Left renal pelvis (tissue), 4 donors: ENCODE measurements at places on chromosomes 2 and 18. TPM values are rescaled to one million over a fixed set of nuclear protein-coding genes. Genes with fewer than 3 reads are reported as not detected.

- peak; percentile 82 for DNase-seq
Measured at GRCh38 chr2:29921560-29921915, at the start of gene ALK. Gene ALK, minus strand, starts transcription at chr2:29921586. Its CDS starts 927 bp downstream, at chr2:29920659.

DNA sequence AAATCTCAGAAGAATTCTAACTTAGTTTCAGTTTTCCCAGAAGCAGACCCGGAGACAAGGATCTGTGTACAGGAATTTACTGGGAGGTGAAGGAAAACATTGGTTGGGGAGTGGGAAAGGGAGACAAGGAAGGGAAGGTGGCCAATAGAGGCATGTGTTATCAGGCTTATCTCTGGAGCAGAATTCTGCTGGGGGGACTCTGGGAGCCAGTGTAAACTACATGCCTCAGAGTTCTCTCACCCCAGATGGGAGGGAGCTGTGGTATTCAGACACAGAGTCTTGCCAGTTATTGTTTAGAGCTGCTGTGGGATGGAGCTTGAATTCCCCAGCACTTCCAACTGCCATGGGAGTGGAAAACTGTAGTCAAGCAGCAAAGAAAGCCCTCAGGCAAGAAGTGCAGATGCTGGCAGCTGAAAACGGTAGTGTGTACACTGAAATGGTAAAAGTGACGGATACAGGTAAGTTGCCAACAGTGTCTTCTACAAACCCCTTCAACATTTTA is 19.0 kb downstream of the DNPEP start:
- DNase-seq = no peak

GRCh38 chr2:82875858-82876257 is 1583.2 kb downstream of the SUCLG1 start:
- no peak for DNase-seq

GRCh38 chr2:106065268-106065982 is 128.7 kb downstream of the UXS1 start:
- DNase-seq = no peak

- DNase-seq = no peak
Measured at GRCh38 chr2:95166065-95166763, 605 bp downstream of the ZNF2 start.

DNA sequence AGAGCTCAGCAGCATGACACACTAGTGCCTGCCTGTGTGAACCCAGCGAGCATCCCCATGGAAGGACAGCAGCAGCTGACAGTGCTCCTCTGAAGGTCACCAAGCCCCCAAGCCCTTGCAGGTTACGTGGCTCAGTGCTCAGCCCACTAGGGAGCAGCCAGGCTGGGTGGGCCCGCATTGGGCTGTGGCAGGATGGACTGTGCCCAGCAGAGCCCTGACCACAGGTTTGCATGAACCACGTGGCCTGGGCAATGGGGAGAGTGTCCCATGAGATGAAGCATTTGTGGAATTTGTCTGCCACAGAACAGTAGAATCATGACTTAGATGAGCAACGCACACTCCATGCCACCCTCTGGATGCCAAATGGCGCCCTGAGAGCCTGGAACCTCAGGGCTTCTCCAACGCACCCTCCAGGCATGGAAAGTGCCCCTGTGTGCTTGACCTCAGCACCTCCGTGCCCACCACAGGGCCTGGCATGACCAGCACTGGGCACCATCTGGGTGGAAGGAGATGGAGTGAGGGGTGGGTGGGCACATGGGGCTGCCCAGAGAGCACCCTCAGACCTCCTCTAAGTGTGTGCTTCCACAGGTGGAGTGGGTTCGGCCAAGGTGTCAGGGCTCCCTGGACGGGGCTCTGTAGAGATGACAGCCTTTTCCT is 216.1 kb upstream of the RAB6C start:
- no peak for DNase-seq

DNA sequence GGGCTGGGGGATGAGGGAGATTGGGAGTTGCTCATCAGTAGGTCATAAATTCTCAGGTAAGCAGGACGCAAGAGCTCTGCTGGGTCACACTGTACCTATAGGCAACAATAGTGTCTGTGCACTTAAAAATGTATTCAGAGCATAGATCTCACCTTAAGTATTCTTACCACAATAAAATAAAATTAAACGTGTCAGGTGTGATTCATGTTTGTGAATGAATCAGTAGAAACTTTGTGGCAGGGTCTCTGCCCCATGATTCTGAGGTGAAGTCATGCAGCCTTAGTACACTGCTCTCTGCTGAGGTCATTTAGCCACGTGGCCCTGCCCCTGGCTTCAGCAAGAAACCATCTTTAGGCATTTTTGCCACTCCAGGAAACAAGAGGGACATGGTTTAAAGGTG is 253.8 kb downstream of the FBXO15 start:
- no peak for DNase-seq

- no peak for DNase-seq
Measured at GRCh38 chr2:46876741-46877384, 38.7 kb downstream of the MCFD2 start.

GRCh38 chr2:174568425-174568824 is 29.2 kb downstream of the WIPF1 start:
- DNase-seq = no peak

DNA sequence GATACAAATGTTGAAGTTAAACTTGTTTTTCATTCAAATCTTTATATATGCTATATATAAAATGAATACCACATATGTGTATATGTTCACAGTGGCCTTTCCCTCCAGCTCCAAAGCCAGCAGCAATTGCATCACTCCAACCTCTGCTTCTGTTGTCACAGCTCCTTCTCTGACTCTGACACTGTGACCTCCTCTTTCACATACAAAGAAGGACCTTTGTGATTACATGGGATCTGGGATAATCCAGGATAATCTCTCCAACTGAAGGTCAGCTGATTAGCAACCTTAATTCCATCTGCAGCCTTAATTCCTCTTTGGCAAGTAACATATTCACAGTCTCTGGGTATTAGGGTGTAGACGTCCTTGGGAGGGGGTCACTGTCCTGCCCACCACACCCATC is 8.4 kb downstream of the FLACC1 start:
- no peak for DNase-seq

- no peak for DNase-seq
Measured at GRCh38 chr2:224646242-224646846, 61.2 kb upstream of the CUL3 start.

GRCh38 chr2:120379916-120380893 is 34.3 kb downstream of the INHBB start:
- DNase-seq = no peak

DNA sequence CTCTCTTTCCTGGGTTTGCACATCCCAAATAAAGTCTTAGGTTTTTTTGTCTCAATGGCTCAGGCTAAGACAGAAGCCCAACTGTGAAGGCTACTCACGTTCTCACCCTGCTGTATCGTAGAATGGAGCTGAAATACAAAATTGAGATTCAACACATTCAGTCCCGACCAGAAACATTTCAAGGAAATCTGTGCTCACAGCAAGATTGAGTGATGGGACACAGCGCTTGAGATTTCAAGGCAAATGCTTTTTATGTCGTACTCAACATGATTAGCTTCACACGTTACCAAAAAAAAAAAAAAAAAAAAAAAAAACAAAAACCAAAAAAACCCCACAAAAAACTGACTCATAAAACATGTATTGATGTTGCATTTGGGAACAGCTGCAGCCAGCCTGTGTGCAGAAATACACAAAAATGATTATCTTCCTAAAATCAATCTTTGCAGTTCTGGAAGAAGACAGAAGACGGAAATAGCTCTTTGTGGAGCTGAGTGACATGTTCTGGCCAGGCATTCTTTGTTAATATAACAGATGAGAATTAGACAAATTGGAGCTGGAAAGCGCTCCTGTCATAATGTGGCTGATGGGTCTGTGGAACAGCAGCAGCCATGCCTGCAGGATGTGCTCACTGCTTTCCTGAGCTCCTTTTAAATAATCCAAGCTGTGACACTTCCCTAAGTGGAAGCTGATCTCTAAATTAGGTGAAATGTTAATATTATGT is 453.2 kb downstream of the LPIN1 start:
- DNase-seq = no peak

DNA sequence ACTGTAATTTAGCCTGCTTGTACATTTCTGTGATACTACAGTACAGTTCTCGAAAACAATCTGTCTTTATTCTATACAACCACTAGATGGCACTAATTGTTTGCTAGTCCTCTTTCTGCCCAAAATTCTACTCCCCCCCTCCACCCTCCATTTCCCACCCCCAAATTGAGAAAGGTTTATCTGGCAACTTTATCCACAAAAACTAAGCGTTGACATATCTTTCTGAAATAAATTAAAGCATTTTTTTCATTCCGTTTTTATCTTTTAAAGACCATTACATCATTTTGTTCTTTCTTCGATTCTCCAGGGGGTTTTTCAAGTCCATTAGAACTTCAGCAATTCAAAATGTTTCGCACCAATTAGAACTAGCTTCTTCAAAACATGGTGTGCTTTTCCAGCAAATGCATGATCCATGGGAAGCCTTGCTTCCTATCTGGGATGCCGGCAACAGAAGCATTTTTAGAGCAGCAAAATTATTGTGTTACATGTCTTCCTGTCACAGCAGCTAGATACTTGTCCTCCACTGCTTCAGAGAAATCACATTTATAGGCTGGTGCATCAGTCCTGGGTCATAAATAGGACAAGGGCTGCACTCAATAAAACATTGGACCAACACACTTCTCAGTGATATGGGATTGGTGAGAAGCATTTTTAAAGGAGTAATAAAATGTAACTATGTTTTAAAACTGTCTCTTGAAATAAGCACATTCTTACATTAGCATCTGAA is 241.3 kb downstream of the PAX3 start:
- DNase-seq = no peak

GRCh38 chr2:65350651-65351056 is 81.7 kb downstream of the SPRED2 start:
- DNase-seq = no peak

- DNase-seq = no peak
Measured at GRCh38 chr18:74499633-74500032, 3.5 kb downstream of the CNDP2 start.

DNA sequence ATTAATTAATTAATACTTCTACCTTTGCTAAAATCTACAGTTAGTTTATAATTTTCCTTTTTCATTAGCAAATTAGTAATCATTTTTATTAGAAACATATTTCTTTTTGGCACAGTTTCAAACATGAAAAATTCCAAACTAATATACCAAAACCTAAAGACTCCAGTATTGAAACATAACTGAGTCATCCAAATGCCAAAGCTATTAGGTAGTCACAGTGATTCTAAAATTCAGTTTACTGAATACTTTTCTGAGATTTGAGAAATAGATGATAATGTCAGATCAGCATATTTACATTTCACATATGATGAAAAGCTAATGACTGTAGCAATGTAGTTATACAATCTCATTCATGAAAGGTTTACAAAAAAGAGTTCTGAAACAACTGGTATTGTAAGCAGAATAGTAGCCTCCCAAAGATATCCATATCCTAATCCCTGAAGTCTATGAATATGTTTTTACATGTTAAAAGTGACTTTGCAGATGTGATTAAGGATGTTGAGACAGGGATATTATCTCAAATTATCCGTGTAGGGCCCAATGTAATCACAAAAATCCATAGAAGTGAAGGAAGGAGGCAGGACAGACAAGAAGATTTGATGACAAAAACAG is 680.2 kb upstream of the CHAC2 start:
- no peak for DNase-seq

DNA sequence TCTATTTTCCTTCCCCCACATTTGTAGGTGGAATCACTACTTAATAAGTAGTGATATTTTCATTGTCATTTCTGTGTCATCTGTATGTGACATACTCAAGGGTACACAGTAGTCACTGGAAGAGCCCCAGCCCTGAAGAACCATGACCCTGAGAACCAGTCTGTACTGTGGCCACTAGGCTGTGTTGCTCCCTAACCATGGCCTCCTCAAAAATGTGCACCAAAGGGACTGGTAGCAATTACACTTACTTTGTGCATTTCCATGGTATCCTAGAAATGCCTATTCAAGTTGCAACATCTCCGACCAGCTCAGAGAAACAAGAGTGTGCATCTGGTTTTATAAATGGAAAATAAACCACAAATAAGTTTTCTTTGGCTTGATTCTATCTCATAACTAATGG is 155.1 kb downstream of the DOCK10 start:
- no peak for DNase-seq

DNA sequence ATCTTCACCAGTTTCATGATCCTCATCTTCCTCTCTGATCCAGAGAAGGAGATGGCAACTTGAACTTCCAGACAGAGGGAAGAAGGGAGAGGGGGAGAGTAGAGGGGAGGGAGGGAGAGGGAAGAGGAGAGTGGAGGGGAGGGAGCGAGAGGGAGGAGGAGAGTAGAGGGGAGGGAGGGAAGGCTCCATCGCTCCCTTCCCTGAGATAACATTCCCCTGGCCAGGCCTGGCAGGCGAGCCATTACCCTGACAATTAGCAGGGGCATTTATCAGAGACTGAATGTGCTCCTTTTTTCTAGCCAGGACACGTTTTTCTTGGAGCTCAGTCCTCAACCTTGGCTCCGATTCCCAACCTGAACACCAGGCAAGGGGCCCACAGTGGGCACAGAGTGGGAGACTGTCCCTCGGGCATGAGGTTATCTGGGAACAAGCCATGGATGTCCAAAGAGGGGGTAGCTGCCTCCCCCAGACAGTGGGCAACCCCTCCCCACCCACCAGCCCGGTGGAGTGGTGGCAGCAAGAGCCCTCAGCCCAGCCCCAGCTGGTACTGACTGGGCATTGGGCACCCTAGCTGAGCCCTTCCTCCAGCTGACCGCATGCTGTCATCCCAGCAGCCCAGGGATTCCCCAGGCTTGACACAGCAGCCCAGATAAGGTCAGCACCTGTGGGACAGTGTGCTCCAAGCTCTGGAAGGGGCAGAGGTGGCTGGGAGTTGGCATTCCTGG is 81.8 kb downstream of the TNS1 start:
- no peak for DNase-seq

DNA sequence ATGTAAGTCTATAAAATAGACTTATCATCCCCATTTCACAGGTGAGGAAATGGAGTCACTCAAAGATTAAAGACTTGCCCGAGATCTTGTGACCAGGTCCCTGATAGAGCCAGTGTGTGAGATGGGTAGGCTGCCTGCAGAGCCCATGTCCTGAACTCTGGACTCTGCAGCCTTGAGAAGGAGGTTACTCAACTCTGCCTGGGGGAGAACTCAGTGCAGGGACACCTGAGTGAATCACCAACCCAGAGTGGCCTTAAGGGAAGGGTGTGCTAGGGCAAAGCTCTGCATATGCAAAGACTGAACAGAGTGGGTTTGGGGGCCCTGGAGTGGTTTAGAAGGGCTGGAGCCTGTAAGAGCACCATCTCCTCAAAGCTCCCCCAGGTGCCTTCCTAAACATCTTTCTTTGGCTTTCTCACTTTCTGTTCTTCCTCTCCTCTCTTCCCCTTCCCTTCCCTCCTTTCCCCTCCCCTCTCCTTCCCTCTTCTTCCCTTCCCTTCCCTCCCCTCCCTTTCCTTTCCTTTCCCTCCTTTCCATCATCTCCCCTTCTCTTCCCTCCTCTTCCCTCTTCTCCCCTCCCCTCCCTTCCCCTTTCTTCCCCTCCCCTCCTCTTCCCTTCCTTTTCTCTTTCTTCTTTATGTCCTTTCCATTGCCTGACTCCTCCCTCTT is 67.6 kb downstream of the CELF4 start:
- no peak for DNase-seq

Gene RAD51AP2
- polyA plus RNA-seq = 0.12 TPM

Gene DAW1
- polyA plus RNA-seq = 0.79 TPM

Gene MC4R
- 0.12 TPM for polyA plus RNA-seq

Gene MGAT4A
- 42.6 TPM for polyA plus RNA-seq

Gene MAL
- 329 TPM for polyA plus RNA-seq

Gene ZBTB7C
- polyA plus RNA-seq = 13.1 TPM

Gene GNLY
- 0.56 TPM for polyA plus RNA-seq

Gene STAT4
- polyA plus RNA-seq = 10.9 TPM

Gene IL1RL2
- polyA plus RNA-seq = 0.37 TPM

Gene EFR3B
- 6.4 TPM for polyA plus RNA-seq

Gene CGREF1
- 6.5 TPM for polyA plus RNA-seq

Gene MC2R
- not detected for polyA plus RNA-seq

Gene PLCL1
- 19.0 TPM for polyA plus RNA-seq

Gene SNORC
- polyA plus RNA-seq = 1.2 TPM
